ENCODE measurements at places on chromosomes 11 and 22. TPM values are rescaled to one million over a fixed set of nuclear protein-coding genes. Genes with fewer than 3 reads are reported as not detected.
A peak's percentile ranks its signal among the peaks of the same experiment; 100 is the strongest.

- peak; percentile 68 for DNase-seq
These were observed 38.2 kb downstream of the TRIOBP start for GRCh38 chr22:37734964-37735451.

The OR8A1 gene
- total RNA-seq = not detected

The PNPLA5 gene
- not detected for total RNA-seq

The UQCC3 gene
- 8.6 TPM for total RNA-seq

DNA sequence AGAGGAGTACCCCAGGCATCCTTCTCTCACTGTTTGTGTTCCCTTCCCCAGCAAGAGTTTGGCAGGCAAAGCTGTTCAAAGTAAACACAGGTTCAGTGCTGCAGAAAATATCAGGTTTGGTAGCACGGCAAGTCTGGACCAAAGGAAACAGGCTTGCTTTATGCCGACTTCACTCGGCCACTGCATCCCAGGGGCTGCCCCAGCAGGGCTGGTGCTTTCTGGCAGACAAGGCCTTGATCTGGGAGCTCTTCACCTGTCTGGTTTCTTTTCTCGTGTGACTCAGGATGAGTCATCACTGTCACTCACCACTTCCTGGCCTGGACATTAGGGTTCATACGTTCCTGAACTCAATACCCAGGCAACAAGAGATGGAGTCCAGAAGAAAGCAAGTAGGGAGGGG lies 52.6 kb upstream of the NAV2 start:
- DNase-seq = no peak

The SVIP gene
- 42.2 TPM for total RNA-seq

DNA sequence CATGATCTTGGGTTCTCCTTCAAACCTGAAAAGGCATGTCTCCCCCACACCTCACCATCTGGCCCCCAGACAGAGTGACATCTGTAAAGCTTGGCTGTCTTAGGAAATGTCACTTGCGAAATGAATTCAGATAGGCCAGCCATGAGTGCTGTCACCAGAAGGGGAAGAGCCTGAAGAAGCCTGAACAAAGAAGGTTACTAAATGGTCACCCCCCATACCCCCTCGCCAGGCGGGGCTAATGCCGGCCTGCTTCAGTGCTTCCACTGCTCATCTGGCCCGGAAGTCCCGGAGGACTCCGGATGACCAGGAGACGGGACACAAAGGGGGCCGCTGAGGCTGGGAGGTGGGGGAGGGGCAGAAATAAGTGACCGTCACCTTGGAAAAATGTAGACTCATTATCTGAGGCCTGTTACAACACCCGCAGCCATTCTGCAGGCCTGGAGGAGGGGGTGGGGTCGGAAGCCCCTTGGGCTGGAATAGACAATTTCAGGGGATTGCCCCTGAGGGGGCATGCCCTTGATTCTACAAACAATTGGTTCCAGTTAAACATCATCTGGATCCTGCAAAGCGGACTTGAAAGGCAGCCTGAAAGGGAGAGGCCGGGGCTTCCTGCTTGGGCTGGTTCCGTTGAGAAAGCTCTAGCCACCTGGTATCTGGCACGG lies 43.2 kb downstream of the NAT10 start:
- peak; percentile 40 for DNase-seq

The OR52N4 gene
- total RNA-seq = not detected

GRCh38 chr22:41966607-41967240 lies 2.5 kb upstream of the SEPTIN3 start:
- DNase-seq = no peak

- peak; percentile 55 for DNase-seq
These were observed at the start of gene TUBA8 for GRCh38 chr22:18110194-18110953. Gene TUBA8, plus strand, starts transcription at chr22:18110809. Its CDS starts 57 bp downstream, at chr22:18110866.

DNA sequence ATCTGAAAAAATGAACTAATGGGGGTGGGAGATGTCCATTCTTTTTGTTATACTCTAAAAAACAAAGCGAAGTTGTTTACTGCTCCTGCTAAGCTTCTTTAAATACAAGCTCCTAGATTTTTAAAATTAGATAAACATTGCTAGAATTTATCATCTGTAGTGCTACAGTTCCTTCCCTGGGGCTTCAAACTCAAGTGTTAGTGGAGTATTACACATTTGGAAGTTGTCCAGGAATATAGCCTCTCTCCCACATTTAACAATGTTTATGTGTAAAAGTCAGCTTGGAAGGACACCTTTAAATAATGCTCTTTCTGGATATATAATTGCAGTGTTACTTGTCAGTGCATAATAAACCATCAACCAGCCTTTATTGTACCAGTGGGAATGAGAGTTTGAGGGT lies 155.5 kb downstream of the SPON1 start:
- DNase-seq = no peak

DNA sequence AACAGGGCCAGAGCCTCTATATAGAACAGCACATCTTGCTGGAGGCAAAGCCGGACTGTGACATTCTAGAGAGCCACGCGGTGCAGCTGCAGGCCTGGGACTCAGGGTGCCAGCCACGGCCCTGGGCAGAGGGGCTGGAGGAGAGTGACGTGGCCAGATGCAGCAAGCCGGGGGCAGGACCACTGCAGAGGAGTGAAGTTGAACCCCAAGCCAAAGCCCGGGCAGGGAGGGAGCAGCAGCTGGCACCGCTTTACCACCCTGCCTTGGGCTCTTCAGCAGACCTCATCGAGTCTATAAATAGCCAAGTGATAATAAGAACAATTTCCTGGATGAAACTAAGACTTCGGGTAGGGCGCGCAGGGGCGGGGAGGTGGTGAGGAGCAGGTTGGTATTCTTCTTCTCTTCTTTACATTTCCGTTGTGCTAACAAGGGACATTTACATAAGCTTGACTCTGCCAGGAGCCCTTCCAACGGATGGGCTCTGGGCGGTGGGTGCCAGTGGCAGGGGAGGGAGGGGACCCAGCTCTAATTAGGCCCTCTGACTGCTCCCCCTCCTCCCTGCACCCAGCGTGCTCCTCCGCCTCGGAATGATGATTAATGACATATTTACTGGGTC lies 110.2 kb downstream of the ST3GAL4 start:
- peak; percentile 47 for DNase-seq

The PAK1 gene
- 15.6 TPM for total RNA-seq

GRCh38 chr11:103688924-103689323 lies 347.5 kb upstream of the DDI1 start:
- no peak for DNase-seq

DNA sequence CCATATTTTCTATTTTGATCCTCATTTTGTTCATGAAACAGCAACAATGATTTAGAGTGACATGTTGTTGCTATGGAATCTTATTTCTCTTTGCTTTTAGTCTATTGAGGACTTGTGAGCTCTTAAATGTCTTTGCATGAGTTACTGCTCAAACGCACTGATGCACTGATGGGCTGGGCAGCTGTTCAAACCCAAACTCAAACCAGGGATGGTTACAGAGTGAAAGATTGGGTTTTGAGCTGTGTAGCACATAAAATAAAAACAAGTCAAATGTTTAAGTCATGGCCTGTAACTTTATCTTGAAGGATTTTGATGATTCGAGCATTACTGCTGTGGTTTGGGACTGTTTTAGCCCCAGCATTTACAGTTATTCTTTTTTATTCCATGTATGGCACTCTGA lies 20.1 kb upstream of the NCAM1 start:
- no peak for DNase-seq

The GAS2L1 gene
- 17.1 TPM for total RNA-seq

The MB gene
- total RNA-seq = 10,222 TPM

DNA sequence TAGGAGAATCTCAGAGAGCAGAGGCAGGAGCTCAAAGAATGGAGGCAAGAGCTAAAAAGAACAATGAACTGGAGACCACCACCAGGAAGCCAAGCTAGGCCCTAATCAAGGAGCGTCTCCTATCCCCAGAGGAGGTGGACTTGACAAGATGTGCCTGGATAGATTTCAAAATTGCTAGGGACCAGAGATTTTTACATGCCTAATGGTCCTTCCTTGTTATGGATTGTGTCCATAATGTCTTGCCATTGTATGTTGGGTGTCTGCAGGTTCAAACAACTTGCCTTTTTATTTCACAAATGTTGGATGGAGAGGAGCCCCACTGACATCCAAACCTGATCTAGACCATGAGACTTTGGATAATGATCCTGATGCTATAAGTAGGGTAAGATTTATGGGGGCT lies 88.2 kb upstream of the TP53I11 start:
- DNase-seq = no peak

The TEX12 gene
- total RNA-seq = 1.1 TPM

DNA sequence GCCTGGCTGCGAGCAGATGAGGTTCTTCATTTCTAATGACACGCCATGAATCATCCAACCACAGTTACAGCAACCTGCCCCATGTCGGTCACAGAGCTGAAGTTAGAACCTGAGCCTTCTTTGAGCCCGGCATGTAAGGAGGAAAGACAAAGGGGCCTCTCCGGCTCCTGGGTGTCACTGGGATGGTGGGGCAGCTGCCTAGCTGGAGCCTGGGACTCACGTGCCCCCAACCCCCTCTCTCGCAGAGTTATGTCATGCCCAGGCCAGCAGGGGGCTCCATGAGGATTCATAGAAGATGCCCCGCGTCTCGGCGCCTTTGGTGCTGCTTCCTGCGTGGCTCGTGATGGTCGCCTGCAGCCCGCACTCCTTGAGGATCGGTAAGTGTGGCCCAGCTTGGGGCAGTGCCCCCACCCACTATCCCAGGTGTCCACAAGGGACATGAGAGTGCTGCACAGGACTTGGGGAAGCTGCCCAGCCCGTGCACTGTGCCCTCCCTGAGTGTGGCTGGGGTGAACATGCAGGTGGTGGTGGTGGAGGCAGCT lies 148.5 kb downstream of the GRIK4 start:
- no peak for DNase-seq

The AQP11 gene
- 1.6 TPM for total RNA-seq

GRCh38 chr11:63937713-63938478 lies 906 bp upstream of the NAA40 start:
- DNase-seq = peak; percentile 62

DNA sequence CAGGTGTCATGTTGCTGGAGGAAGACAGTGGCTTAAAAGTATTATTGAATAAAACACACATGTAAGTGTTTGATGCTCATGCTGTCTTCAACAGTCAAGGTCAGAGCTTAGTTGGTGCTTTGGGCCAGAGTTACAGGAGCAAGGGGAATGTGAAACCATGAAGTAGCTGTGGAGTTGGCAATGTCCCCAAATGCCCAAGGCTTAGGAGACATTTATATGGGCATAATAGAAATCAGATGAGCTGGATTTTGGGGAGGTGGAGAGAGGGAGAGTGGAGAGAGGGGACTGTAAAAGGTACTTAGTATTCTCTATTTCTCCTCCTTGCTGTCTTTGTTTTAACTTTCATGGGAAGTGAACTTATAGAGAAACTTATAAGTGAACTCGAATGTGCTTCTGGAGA lies 407.8 kb downstream of the ETS1 start:
- DNase-seq = no peak

The MMP10 gene
- not detected for total RNA-seq

GRCh38 chr11:134489728-134490127 lies 77.7 kb upstream of the B3GAT1 start:
- DNase-seq = no peak

DNA sequence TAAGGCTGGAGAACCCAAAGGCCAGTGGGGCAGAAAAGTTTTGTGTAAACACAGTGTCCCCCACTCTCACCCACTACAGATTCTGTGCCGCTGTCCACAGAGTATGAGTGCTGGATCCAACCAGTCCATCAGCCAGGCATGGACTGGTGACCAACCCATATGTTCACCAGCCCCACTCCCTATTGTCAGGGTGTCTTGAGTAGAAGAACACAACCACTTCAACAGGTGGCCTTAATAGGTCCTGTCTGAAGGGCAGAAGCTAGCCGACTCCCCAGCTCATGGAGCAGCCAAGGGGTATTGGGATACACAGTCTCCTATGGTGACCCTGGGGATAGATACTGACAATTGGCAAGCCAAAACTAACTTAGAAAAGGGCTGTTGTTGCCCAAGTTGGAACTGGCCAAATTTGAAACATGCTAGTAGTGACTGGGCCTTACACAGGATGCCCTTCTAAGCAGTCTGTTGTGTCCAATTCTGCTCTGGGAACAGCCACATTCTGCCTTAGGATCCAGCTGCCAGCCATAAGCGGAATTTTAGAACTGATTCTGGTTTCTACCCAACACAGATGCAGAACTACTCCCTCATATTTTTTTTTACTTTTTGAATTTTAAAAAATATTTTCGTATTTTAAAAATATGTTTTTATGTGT lies 19.8 kb upstream of the PGM2L1 start:
- no peak for DNase-seq

- DNase-seq = no peak
These were observed 414.3 kb downstream of the AASDHPPT start for GRCh38 chr11:106491751-106492150.

- peak; percentile 76 for DNase-seq
These were observed 76.1 kb downstream of the MED15 start for GRCh38 chr22:20583471-20583922.

- DNase-seq = peak; percentile 90
These were observed 23.4 kb downstream of the KRTAP5-5 start for GRCh38 chr11:1652771-1653540.

The OR51Q1 gene
- not detected for total RNA-seq

DNA sequence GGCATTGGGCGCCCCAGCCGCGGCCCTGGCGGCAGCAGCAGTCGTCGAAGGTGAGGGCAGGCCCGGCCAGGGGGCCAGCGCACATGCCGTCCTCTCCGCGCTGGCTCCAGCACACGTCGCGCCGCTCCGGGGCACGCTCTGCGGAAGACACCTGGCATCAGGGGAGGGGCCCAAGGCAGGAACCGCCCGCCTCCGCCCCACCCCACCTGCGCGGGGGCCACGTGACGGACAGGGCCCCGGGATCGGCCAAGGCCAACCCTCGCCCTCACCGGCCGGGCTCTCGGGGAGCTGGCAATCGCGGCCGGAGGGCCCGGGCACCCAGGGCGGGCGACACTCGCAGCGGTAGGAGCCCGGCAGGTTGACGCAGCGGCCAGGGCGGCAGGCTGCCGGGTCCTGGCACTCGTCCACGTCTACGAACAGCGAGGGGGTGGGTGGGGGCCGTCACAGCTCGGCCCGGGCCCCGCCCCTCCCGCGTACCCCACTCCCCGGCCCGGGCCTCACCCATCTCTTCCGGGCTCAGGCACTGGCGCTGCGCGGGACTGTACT lies 14.9 kb downstream of the SCYL1 start:
- DNase-seq = no peak

GRCh38 chr22:44340271-44341239 lies 27.8 kb upstream of the SHISAL1 start:
- no peak for DNase-seq

- DNase-seq = no peak
These were observed 17.3 kb upstream of the PANX2 start for GRCh38 chr22:50153056-50153755.

The TUG1 gene
- 42.1 TPM for total RNA-seq

- no peak for DNase-seq
These were observed 17.9 kb upstream of the HYLS1 start for GRCh38 chr11:125869521-125869920.

- no peak for DNase-seq
These were observed 129.9 kb downstream of the NAV2 start for GRCh38 chr11:19842505-19842904.

The RBM4 gene
- total RNA-seq = 67.4 TPM

GRCh38 chr22:18147791-18148190 lies 2.2 kb upstream of the USP18 start:
- DNase-seq = no peak

Data from right cardiac atrium (tissue), 5 donors.